ENCODE measurements at places on chromosomes 7 and 10.
A peak's percentile ranks its signal among the peaks of the same experiment; 100 is the strongest.

DNA sequence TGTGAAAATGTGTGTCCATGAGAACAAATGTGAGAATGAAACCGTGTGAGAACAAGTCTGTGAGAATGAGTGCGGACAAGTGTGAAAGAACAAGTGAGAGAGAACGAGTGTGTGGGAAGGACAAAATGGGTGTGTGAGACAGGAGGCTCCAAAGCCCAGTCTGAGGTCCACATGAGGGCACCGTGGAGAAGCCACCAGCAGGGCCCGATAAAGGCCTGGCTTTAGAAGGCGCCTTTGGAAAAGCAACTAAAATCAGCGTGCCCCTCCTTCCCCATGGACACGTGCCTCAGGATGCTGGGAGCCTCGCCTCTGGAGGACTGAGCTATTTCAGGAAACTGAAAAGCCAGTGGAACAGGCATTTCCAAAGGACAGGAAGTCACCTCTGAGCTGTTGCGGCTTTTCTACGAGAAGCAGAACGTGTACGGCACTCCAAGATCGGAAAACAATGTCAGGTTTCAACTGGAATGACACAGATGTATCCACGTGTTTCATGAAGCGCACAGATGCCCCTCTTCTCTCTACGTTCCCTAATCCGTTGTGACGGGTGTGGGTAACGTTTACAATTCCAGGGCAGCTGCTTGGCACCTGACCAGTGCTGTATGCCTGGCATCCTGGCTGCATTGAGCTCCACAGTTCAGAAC is 46.4 kb downstream of the ESYT2 start:
- DNase-seq = no peak

DNA sequence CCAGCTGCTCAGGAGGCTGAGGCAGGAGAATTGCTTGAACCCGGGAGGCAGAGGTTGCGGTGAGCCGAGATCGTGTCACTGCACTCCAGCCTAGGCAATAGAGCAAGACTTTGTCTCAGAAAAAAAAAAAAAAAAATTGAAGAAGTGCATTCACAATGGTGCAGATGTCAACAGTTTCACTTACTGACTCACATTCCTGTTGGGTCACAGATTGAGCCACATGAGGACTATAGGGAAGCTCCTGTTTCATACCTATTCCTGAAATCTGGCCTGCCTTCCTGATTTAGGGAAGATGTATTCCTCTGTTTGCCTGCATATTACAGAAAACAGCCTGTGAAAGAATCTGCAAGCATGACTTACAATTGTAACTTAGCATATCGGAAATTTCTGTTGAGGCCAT is 78.2 kb downstream of the AKR1C4 start:
- DNase-seq = no peak

GRCh38 chr7:100400656-100401055 is 27.4 kb downstream of the PILRA start:
- DNase-seq = peak; percentile 37

GRCh38 chr7:1045069-1046063 is 1.0 kb downstream of the GPR146 start:
- DNase-seq = no peak

GRCh38 chr7:8418629-8419245 is 14.7 kb upstream of the NXPH1 start:
- peak; percentile 71 for DNase-seq

GRCh38 chr7:16135658-16136057 is 285.7 kb downstream of the CRPPA start:
- DNase-seq = no peak

Measured in neural crest cell (in vitro differentiated cells).